Erythroblast (primary cell): ENCODE measurements at places on chromosomes 7 and 10.

GRCh38 chr7:50310361-50310760 is 5.8 kb downstream of the IKZF1 start:
- no peak for DNase-seq

GRCh38 chr7:43572516-43573049 is 10.3 kb upstream of the STK17A start:
- peak; percentile 76 for DNase-seq

DNA sequence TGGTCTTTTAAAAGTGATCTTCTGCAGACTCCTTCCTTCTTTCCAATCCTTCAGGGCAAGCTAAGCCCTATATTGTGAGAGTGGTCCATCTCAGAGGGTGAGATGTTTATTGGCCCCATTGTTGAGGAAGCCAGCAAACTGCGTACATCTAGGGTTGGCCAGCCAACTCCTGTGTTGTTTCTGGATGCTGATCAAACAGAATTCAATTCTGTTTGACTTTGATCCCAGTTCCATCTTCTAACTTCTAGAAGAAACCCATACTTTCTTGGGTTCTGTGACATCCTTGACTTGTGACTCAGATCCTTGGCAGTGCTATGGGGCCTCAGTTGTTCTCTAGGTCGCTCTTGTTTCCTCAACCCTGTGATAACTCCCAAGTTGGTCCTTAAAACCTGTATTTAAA is 116.2 kb downstream of the LSMEM1 start:
- no peak for DNase-seq

DNA sequence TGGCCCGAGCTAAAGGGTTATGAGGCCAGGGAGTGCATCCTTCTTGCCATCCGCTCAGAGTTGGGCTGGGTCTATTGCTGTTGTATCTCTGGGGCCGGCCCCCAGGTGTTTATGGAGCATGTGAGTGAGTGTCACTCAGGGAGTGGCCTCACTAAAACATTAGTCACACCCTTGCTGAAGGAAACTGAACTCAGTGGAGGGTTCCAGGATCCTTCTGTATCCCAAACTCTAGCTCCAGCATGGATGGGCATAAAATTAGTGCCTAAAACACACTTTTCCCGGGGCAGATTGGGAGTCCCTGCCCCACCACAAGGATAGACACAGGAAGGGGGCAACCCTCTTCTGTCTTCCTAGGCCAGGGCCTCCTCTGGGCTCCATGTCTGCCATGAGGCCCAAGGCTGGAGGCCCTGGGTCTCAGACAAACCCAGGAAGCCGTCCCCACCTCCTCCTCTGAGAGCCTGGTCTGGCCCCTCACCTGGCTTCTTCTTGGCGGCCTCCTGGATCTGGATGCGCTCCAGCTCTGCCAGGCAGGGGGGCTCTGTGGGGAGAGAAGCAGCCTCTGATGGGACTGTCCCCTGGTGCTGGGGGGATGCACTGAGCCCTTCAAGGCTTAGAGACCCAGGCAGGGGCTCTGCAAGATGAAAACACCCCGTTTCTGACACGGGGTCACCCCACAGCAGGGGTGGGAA is 24.5 kb downstream of the SPOCK2 start:
- no peak for DNase-seq

GRCh38 chr7:135801045-135801693 is 52.6 kb upstream of the FAM180A start:
- peak; percentile 77 for DNase-seq

DNA sequence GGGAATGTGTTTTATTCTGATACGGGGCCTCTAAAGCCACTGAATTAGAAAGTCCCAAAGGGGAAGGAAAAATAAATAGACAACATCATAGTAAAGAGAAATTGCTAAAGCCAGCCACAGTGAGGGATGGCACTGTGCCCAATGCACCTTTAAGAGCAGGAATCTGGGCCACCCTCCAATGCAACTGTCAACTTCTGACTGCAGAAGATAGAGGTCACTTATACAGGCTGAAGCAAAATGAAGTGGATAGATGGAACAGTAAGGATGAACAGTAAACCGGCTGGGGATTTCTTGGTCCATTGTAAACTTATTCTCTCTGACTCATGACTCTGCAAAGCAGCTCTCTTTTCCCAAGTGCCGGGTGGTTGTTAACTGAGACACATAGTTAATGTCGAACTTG is 54.0 kb upstream of the KCNIP2 start:
- DNase-seq: no peak
